ENCODE measurements at places on chromosomes 3 and 15.
A peak's percentile ranks its signal among the peaks of the same experiment; 100 is the strongest.

DNA sequence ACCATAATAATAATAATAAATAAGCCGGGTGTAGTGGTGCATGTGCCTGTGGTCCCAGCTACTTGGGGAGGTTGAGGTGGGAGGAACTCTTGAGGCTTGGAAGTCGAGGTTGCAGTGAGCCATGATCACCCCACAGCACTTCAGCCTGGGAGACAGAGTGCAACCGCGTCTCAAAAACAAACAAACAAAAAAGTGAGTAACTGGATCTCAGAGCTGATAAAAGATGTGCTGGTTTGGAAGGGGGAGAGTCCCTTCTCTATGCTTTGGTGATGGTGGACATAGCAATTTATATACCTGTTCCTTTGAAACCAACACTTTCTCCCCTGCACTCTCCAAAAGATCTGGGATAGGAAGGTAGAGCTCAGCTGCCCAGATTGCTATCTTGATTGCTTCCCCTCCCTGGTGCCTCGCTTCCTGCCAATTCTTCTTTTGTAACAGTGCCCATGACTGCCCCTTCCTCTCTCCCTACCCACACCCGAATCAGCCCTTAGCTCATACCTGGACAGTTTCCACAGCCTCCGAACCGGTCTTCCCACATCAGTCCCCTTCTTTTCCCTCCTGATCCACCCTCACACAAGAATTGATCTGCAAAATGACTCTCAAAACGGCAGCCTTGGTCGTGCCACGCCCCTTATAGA, 55.1 kb upstream of the UBE2E1 start:
- DNase-seq: no peak

GRCh38 chr15:26773067-26773877, 406 bp upstream of the GABRB3 start:
- DNase-seq: peak; percentile 58

- no peak for DNase-seq
These were observed 62.1 kb downstream of the NCEH1 start for GRCh38 chr3:172648747-172649146.

- no peak for DNase-seq
These were observed 270.2 kb downstream of the THSD4 start for GRCh38 chr15:71385457-71385856.

DNA sequence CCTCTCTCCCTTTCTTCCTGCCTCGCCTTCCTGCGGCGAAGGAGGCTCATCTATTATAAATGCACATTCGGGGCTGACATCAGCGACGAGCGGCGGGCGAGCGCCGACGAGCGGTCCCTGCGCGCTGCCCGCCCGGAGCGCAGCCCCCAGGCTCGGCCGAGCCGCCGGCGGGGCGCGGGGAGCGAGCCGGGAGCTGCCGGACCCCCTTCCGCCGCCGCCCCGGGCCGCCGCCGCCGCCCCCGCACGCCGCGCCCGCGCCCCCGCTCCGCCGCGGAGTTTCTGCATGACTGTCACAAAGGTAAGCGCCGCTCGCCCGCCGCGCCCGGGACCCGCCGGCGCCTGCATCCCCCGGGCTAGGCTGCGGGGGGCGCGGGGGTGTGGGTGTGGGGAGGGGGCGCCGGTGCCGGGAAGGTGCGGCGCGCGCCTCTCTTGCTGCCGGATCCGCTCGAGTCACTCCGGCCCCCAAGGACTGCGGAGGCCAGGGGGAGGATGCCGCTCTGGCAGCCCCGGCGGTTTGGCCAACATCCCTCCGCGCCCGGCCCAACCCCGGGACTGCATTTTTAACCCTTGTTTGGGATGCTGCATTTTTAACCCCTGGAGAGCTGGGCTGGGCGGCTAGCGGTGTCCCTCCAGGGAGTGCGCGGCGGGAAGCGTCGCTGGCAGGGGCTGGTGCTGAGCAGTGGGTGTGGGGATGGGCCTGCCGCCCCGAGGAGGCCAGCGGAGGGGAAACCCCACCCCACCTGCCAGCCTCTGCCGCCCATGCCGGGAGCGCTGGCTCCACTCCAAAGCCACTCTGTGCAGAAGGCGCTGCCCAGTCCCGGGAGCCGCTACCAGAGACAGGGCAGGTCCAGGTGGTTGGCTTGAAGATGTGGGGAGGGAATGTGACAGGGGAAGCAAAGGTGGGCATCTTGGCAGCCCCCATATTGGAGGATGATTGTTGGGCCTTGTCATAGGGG, at the start of gene CORO2B:
Gene CORO2B (plus strand): TSS at position 14 of the 956 bp plus-strand sequence. CDS start 270 bp downstream, at position 284.
- DNase-seq: peak; percentile 72

- no peak for DNase-seq
These were observed 603 bp downstream of the SCAPER start for GRCh38 chr15:76904461-76905012.

- no peak for DNase-seq
These were observed 39.0 kb upstream of the THRB start for GRCh38 chr3:24533561-24534193.

DNA sequence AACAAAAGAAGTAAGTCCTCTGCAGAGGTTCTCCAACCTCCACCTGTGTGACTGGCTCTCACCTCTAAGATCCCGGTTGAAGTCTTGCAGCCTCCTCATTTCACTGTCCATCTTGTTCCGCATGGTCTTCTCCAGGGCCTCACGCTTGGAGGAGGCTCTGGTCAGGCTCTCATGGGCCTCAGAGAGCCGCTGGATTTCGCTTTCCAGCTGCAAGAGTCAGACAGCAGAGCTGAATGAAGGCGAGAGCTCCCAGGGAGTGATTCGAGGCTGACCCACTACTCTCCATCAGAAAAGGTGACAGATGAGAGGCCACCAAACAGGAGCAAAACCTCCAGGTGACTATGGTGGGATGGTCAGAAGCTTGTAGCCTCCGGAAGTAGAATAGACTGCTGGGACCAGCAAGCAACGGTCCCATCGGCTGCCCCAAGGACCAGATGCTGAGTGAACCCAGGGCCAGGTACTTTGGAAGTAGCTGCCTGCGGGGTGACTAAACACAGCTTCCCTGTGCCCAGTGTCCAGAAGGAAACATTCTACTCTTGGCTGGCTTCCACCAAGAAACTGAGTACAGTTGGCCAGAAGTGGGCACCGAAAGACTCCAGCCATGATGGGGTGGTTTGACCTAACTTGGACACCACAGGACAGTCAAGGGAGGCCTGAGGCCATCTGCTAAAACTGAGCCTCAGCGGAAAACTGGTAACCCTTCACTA, 7.9 kb downstream of the AMOTL2 start:
- peak; percentile 39 for DNase-seq

GRCh38 chr15:73273181-73274002, 95.4 kb downstream of the HCN4 start:
- peak; percentile 51 for DNase-seq

- no peak for DNase-seq
These were observed 52.9 kb upstream of the SEC13 start for GRCh38 chr3:10373686-10374261.

GRCh38 chr15:91880373-91880772, 26.9 kb downstream of the SLCO3A1 start:
- DNase-seq: no peak

- DNase-seq: no peak
These were observed 728 bp downstream of the EIF2B5 start for GRCh38 chr3:184135911-184136260.

GRCh38 chr3:126573492-126574117, 14.9 kb upstream of the C3orf22 start:
- no peak for DNase-seq

DNA sequence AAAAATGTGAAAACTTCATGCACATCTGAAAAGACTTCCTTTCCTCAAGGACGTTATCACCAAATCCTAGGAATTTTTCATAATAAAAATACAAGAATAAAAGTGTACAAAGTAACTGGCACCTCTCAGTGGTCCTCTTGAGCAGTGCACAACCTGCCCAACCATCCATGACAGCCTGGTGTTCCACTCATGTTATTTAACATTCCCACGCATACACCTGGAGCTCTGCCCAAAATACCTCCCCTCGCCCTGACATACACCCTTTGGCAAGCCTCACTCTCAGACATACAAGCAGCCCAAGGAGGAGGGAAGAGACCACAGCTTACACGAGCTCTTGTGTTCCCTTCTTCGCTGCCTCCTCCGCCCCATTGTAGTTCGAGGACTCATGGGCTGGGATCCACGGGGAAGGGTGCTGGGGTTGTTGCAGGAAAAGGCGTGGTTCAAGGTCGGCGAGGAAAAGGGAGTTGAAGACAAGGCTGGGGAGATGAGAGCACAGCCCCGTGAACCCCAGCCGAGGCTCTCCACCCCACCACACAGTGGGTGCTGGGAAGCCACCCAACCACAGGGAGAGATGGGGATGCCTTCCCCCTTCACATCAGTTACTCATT, 23.3 kb downstream of the GRIP2 start:
- DNase-seq: peak; percentile 17

DNA sequence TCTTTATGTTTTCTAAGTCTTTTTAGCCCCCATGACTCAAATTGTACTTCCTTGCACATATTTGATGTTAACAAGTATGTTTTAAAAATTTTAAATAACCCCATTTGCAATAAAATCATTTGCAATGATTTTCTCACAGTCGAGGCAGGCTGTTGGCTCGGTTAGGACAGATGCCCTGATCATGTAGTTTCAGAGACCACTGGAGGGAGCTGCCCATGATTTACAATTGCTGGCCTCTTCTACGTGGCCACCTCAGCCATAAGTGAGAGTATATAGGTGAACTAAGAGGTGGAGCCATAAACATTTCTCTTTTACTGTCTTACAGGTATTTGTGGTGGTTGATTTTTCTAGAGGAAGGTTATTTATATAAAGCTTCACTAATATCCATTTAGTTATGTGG, 1.7 kb downstream of the DTWD1 start:
- DNase-seq: no peak

DNA sequence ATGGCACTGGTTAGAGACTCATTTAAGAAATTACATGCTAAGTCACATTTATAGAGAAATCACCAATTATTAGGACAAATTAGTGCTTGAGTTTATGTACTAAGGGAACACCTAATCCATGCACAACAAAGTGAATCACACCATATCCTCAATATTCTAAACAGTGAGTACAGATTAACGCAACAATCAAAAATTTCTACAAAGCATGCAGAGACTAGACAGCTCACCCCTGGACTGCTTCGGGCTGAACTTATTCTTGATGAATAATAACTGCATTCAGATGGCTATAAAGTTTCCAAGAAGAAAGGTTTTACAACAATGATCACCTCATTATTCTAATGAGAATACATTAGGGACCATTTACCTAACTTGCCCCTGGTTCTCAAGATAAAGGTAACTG, 66.5 kb downstream of the LRRFIP2 start:
- no peak for DNase-seq

DNA sequence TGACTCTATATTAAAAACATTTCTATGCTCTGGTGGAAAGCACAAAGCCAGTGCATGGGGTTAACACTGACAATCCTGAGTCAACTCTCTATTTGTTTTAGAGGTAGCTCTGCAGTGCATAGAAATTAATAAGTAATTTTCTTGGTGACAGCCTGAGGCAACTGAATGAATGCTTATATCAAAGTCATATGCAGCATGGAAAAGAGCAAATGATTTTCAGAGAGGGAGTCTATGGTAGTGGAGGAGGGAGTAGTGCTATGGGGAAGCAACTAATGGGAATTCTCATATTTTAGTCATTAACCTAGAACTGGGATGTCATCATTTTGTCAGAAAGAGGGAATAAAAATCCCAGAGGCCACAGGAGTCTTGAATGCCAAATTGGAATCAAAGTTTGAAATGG, 99.1 kb downstream of the CLSTN2 start:
- DNase-seq: no peak

DNA sequence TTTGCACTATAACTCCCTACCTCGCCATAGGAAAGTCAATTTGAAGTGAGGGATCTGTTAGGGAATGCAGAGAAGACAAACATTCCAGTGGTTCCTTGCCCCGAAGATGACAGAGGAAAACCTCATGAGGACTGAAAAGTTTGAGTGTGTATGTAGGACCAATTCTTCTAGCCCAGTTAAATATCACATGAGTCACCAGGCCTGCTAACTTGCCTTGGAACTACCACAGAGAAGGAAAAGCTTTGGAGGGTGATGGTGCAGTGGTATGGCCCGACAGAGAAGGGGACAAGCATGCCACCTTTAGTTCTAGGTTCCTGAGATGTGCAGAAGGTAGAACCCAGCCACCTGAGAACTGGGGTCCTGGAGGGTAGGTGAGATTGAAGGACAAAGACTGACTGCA, 2.6 kb upstream of the UPK1B start:
- no peak for DNase-seq

DNA sequence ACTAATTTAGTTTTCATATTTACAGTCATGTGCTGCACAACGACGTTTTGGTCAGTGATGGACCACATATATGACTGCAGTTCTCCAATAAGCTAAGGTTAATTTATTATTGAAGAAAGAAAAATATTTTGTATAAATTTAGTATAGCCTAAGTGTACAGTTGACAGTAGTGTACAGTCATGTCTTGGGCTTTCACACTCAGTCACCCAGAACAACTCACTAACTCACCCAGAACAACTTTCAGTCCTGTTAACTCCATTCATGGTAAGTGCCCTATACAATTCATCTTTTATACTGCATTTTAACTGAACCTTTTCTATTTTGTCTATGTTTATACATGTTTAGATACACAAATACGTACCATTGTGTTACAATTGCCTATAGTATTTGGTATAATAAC, 3.8 kb upstream of the GABRR3 start:
- no peak for DNase-seq

DNA sequence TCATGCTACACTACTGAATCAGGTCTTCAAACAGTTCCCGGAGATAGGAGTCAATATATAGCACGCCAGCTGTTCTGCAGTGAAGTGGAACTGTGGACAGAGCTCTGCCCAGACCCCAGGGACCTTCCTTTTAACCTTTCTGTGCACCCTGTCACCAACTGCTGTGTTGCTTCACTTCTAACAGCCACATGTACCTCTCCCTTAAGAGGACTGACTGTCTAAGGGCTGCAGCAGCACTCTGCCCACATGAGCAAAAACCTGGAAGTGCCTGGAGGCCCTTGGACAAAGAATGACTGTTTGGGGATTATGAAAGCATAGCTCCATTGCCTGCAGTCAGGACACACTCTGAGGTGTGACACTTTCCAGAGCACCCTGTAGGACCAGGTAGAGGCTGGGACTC, 88.3 kb upstream of the CTNNB1 start:
- DNase-seq: no peak

DNA sequence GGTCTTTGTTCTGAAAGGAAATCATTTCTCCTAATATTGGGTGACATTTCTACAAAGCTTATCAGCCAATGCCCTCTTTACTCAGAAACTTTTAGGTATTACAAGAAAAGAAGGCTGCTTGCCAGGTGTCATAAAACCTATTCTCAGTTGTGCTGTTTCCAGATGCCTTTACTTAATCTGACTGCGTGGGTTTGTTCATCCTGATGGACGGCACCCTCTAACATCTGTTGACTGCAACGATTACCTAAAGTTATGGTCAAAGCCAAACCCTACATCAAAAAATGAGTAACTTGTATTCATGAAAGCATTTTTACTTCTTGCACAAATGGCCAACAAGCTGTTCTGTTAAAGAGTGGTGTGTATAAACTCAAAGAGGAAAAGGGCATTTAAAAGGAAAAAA, 207.7 kb upstream of the PDZRN3 start:
- no peak for DNase-seq

GRCh38 chr3:154129625-154130024, 8.4 kb downstream of the ARHGEF26 start:
- no peak for DNase-seq

DNA sequence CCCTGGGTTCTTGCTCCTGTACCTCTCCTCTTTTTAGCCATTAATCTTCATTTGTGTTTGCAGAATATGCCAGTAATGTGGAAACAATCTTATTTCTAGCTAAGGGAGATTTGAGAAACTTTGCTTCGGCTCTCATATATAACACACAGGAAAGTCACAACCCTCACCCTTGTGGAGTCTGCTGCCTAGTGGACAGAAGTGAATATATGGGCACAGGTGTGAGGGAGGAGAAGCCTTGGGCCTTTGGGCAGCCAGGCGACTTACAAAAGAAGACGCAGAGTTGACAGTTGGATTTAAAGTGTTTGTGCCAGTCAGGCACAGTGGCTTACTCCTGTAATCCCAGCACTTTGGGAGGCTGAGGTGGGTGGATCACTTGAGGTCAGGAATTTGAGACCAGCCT, 181.8 kb upstream of the TBL1XR1 start:
- DNase-seq: no peak

Measured in right forelimb (tissue), 1 donor.